ENCODE measurements at places on chromosomes 4 and X. TPM values are rescaled to one million over a fixed set of nuclear protein-coding genes. Genes with fewer than 3 reads are reported as not detected.

The BGN gene
- total RNA-seq: 11.0 TPM

The WAS gene
- 6.0 TPM for total RNA-seq

The SMIM31 gene
- total RNA-seq: 0.66 TPM

The TASL gene
- 0.66 TPM for total RNA-seq

The TNMD gene
- total RNA-seq: 7.5 TPM

The CCNA2 gene
- total RNA-seq: 1.8 TPM

The BMP3 gene
- 25.3 TPM for total RNA-seq

The PPP1R2C gene
- total RNA-seq: not detected

GRCh38 chrX:9569876-9570301 lies 105.0 kb downstream of the TBL1X start:
- no peaks in the 10 kb centered on the region for H3K36me3 ChIP-seq
- H3K4me1 ChIP-seq: no peaks in the 10 kb centered on the region
- H3K27me3 ChIP-seq: no peaks in the 10 kb centered on the region
- no peak for DNase-seq
- no peak overlapping the region for H3K4me3 ChIP-seq
- H3K27ac ChIP-seq: peak overlapping the region; percentile 32

DNA sequence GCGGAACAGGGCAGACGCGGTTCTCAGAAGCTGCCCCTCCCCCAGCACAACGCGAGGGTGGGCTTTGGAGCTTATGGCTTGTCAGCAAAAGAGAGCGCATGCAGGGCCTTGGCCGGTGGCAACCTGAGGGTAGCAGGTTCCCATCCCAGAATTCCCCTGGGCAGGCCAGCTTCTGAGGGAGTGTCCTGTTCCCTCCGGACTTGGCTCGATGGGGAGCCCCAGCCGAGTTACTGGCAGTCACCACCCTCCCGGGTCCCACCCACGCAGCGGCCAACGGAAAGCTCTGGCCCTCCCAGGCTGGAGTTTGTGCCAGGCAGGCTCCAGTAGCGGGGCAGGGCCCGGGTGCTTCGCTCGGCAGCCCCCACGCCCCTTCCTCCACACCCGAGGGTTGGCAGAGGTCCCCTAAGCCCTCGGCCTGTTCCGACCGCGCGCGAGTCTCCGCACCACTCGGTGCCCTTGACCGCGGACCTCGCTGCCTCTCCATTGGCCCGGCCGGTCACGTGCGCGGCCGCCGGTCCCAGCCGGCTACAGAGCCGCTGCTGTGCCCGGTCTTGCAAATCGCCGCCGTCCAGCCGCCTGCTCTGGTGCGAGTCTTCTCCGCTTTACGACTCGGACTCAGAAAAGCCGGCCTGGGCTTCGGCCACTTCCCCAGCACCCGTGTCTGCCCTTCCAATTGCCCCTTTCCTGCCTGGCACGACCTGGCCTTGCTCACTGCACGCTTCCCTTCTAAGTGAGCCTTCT lies 20.9 kb upstream of the MTM1 start:
- peak; percentile 62 for DNase-seq
- H3K36me3 ChIP-seq: no peaks in the 10 kb centered on the region
- H3K4me3 ChIP-seq: peak overlapping the region; percentile 29
- H3K27me3 ChIP-seq: peaks cover 30% of the 10 kb centered on the region
- H3K4me1 ChIP-seq: no peaks in the 10 kb centered on the region
- H3K27ac ChIP-seq: peak overlapping the region; percentile 87

DNA sequence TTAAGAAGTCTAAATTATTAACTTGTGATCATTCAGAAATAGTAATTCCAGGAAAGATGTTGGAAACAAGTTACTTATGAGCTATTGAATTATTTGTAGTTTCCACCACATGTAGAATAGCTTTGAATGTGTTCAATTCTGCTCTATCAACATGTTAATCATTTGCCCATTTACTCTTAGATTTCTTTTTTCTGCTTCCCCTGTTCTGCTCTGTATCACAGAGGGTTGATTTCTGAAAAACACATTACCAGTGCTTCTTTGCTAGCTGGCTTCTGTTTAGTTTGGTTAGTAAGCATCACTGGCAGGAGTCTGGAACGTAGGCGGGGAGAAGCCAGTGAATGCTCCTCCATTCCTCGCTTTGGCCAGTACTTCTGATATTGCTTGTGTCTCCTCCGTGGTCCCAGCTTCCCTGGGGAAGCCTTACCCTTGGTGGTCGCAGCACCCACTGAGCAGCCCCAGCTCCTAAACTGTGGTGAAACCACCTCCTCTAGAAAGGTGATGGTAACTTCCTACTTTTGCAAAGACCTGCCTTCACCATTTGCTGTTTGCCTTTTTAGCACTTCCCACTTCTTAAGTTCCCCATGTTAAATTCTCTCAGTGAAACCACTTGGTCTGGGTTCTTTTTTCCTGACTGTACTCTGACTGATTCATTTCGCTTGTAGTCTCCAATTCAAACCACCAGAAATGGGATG lies 40.3 kb upstream of the GALNT7 start:
- H3K36me3 ChIP-seq: no peaks in the 10 kb centered on the region
- no peaks in the 10 kb centered on the region for H3K4me1 ChIP-seq
- H3K27me3 ChIP-seq: no peaks in the 10 kb centered on the region
- no peak for DNase-seq

DNA sequence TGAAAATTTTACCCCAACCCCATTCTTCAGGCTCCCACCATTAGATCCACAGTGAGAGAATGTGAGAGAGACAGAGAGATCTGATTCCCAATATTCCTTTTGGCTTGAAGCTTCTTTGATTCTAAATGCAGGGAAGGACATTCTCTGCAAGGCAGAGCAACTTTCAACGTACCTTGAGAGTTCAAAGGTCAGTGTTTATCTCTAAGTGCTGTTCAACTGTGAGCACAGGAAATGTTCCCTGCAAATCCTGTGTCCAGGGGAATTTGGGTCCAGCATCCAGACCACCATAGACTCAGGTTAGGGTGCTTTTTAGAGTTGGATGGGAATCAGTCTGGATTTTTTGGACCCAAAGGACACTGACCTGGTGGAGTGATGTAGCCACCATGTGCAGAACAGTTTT lies 97.4 kb downstream of the NHS start:
- DNase-seq: no peak
- H3K27me3 ChIP-seq: peaks cover 23% of the 10 kb centered on the region
- H3K36me3 ChIP-seq: no peaks in the 10 kb centered on the region

DNA sequence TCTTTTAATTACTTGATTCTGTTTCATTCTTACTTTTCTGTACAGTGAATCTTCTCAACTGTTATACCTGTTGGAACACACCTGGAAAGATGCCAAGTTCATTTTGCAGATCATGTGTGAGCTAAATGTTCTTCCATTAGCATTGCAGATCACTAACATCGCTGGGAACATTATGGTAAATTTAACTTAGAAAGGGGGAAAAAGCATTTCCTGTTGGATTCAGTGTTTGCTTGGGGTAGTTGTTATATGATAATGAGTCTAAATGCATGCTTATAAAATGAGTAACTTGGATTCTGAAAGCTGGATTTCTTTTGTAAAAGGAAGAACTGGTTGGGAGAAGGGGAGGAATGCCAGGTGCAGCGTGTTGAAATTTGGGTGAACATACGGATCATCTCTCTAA lies 47.6 kb downstream of the POLA1 start:
- H3K27ac ChIP-seq: no peak overlapping the region
- H3K4me1 ChIP-seq: no peaks in the 10 kb centered on the region
- H3K4me3 ChIP-seq: no peak overlapping the region
- no peaks in the 10 kb centered on the region for H3K36me3 ChIP-seq

GRCh38 chr4:82984459-82984858 lies 26.2 kb downstream of the LIN54 start:
- no peaks in the 10 kb centered on the region for H3K27me3 ChIP-seq
- H3K4me1 ChIP-seq: no peaks in the 10 kb centered on the region
- H3K36me3 ChIP-seq: no peaks in the 10 kb centered on the region
- no peak overlapping the region for H3K4me3 ChIP-seq
- no peak overlapping the region for H3K27ac ChIP-seq
- no peak for DNase-seq

- H3K36me3 ChIP-seq: no peaks in the 10 kb centered on the region
- no peak overlapping the region for H3K27ac ChIP-seq
- no peaks in the 10 kb centered on the region for H3K27me3 ChIP-seq
- H3K4me1 ChIP-seq: no peaks in the 10 kb centered on the region
- no peak for DNase-seq
Observed at GRCh38 chr4:26753617-26754016, 107.0 kb upstream of the STIM2 start.

DNA sequence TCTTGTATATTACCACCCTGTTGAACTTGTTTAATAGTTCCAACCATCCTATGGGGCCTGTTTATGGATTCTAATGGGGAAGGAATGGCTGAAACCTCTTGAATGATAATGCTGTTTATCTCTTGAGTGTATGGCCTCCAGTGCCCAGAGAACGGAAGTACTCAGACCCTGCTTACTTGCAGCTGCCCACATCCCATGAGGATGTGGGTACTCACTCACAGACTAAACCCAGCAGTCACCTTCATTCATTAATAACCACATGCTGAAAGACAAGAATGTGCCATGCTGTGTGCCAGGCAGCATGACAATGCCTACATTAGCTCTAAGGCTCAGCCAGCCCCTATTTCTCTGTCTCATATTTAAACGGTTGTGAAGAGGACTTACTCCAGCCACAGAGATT lies 5.9 kb upstream of the ARMCX5 start:
- DNase-seq: no peak
- no peak overlapping the region for H3K27ac ChIP-seq
- H3K4me1 ChIP-seq: no peaks in the 10 kb centered on the region
- H3K4me3 ChIP-seq: no peak overlapping the region
- H3K27me3 ChIP-seq: no peaks in the 10 kb centered on the region

DNA sequence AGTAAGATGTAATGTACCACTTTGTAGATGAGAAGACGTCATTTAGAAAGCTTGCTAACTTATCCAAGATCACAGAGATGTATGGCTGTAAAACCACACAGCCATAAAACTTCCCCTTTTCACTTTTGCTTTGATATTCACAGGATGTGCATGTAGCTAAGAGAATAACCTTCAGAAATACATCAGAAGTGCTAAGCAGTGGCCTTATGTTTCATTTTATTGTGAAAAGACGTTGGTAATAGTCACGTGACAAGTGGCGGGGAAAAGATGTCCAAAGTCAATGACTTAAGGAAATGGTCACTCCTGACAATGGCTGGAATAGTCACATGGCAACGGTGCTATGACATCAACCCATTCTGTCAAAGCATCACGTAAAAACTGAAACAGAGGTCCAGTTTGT lies 12.9 kb upstream of the WDR17 start:
- H3K36me3 ChIP-seq: no peaks in the 10 kb centered on the region
- no peaks in the 10 kb centered on the region for H3K4me1 ChIP-seq
- H3K27ac ChIP-seq: no peak overlapping the region
- H3K27me3 ChIP-seq: no peaks in the 10 kb centered on the region

- H3K4me3 ChIP-seq: no peak overlapping the region
- H3K27me3 ChIP-seq: no peaks in the 10 kb centered on the region
- no peak for DNase-seq
Observed at GRCh38 chr4:111697176-111697942, 447.9 kb upstream of the FAM241A start.

DNA sequence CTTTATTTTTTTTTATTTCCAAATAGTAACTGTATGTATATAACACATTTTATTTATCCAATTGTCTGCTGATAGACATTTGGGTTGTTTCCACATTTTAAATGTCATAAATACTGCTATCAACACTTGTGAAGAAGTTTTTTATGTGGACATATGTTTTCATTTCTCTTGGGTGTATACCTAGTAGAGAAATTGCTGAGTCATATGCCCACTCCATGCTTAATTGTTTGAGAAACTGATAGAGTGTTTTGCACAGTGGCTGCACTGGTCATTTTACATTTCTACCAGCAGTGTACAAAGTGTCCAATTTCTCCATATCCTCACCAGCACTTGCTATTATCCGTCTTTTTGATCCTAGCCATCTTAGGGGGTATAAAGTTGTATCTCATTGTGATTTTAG lies 567.8 kb downstream of the GBA3 start:
- H3K27ac ChIP-seq: no peak overlapping the region
- H3K27me3 ChIP-seq: no peaks in the 10 kb centered on the region
- H3K4me3 ChIP-seq: no peak overlapping the region
- H3K4me1 ChIP-seq: no peaks in the 10 kb centered on the region
- no peaks in the 10 kb centered on the region for H3K36me3 ChIP-seq
- DNase-seq: no peak

DNA sequence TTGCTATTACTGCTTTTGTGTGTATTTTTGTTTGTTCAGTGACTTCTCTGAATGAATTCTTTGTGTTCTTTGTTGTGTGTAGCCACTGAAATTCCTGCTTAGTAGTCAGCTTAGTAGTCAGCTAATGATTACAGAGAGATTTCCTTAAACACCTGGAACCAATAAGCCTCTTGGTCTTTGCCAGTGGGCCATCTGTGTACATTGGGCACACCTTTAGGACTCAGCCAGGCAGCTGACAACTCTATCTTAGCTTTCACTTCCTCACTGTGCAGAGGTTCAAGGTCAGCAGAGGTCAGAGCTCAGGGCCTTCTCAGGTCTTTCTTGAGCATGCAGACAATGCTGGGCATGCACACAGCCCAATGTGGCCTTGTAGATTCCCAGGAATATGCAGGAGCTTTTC lies 59.3 kb downstream of the RWDD4 start:
- H3K27ac ChIP-seq: no peak overlapping the region
- H3K4me3 ChIP-seq: no peak overlapping the region
- no peaks in the 10 kb centered on the region for H3K36me3 ChIP-seq
- no peaks in the 10 kb centered on the region for H3K4me1 ChIP-seq
- H3K27me3 ChIP-seq: no peaks in the 10 kb centered on the region
- DNase-seq: no peak

DNA sequence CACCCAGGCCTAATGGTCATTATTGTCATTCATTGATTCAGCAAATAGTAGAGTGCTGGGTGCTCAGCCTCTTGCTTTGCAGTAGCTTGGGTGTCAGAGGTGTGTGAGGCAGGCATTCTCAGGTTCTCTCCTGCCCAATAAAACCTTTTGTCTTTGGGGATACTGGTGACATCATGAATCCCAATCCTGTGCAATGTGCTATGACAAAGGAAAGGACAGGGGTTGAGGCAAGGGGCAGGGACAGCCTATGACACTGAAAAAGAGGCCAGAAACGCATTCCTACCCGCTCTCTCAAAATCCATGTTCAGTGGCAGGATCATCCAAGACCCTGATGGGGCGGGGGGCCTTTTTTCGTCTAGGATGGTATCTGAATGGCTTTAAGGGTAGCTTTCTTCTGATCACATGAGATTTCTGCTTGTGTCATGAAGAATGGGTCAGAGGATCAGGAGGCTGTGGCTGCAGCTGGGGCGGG lies 1.5 kb upstream of the FAM193A start:
- H3K4me3 ChIP-seq: peak overlapping the region; percentile 98
- H3K27ac ChIP-seq: peak overlapping the region; percentile 99
- H3K27me3 ChIP-seq: no peaks in the 10 kb centered on the region
- no peak for DNase-seq
- H3K4me1 ChIP-seq: peaks cover 4% of the 10 kb centered on the region

DNA sequence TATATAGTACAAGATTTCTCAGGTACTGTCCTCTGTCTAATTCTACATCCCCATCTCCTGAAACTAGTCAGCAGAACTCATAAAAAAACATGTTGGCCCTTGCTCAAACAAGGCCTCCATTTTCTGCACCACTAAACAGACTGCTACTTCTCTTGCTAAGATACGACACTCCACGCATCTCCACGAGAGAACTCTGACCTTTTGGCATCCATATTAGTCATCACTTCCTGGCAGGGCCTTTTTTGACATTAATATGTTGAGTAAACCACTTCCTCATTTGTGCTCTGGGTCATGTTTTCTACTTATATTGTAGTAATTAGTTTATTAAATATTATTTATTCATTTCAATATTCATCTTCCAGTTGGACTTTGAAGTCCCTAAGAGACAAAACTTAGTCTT lies 65.6 kb downstream of the DCAF8L1 start:
- no peak overlapping the region for H3K4me3 ChIP-seq
- no peaks in the 10 kb centered on the region for H3K27me3 ChIP-seq
- H3K36me3 ChIP-seq: no peaks in the 10 kb centered on the region
- no peak overlapping the region for H3K27ac ChIP-seq
- H3K4me1 ChIP-seq: no peaks in the 10 kb centered on the region

All from breast epithelium (tissue), 4 donors.